ENCODE measurements at places on chromosomes 12 and 14.

DNA sequence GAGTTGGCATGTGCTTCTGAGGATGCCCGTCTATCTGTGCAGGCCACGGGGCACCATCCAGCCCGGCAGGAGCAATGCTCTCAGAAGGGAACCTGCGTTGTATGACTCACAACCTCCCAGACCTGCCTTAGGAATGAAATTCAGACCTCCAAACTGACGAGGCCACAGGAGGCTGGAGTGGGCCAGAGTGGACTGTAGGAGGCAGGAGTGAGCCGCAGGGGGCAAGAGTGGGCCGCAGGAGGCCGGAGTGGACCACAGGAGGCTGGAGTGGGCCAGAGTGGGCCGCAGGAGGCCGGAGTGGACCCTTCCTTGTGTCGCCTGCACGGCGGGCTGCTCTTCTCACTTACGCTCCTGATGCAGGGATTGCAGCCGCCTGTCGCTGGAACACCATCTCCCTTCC lies 11.1 kb upstream of the FBRSL1 start:
- DNase-seq: no peak

GRCh38 chr14:90287791-90288190 lies 31.4 kb downstream of the PSMC1 start:
- DNase-seq: no peak

DNA sequence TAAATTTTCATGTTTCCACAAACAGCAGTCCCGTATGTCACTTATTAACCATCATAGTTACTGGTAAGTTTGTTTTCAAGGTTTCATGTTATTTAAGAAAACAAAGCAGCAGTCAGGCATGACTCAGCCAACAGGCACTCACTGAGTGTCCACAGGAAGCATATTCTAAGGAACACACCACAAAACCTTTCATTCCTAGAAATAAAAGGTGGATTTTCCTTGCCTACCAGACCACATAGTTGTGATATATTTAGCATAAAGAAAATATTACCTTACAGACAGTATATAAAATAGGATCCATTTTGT lies 143.3 kb upstream of the AVPR1A start:
- no peak for DNase-seq

DNA sequence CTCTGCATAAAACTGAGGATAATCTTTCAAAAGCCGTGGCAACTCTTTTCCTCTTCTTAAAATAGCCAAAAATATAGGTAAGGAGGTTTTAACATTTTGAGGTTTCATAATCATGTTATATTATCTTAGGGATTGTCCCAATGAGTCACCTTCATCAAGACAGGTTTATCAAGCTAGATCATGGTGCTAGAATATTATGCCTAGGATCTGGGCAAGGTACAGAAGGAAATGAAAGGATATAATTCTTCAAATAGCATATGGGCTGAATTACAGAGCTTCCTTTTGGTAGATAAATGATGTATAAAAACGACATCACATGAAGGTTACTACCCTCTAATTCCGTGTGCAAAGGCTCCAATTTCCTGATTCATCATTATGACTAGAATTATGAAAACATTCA lies 28.6 kb upstream of the TBC1D15 start:
- no peak for DNase-seq

- no peak for DNase-seq
Observed at GRCh38 chr12:49831717-49832116, 3.5 kb upstream of the NCKAP5L start.

GRCh38 chr12:6056406-6057240 lies 67.8 kb downstream of the VWF start:
- DNase-seq: peak; percentile 70

- no peak for DNase-seq
Observed at GRCh38 chr12:117394491-117394890, 33.1 kb upstream of the NOS1 start.

DNA sequence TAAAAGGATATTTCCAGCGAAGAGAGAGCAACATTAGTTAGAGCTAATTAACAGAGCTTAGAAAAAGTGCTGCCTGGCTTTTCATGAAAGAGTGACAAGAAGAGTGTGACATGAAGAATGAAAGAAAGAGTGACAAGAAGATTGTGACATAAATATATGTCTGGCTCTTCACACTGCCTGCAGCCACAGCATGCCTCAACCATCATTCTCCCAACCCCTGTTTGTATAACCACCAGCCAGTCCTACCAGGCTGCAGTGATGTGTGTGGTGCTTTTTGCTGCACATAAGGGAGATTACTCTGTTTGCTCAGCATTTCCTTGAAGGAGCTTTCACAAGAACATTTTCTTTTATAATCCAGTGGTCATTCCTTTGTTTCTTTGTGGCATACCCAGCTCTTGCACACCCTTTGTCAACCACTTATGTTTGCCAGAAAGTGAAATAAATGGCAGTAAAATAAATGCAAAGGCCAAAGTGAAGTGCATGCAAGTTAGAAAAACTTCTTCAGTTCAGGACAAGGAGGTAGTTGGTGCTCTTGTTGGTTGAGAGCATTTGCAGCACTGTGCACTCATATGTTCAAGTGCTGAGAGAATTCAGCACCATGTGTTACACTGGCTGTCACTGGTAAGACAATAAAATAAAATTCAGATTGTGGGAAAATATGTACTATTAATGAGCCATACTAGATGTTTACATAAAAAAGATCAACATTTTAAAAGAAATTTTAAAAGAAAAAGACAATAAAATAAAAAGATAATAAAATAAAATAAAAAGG lies 50.6 kb downstream of the KIF21A start:
- DNase-seq: no peak

DNA sequence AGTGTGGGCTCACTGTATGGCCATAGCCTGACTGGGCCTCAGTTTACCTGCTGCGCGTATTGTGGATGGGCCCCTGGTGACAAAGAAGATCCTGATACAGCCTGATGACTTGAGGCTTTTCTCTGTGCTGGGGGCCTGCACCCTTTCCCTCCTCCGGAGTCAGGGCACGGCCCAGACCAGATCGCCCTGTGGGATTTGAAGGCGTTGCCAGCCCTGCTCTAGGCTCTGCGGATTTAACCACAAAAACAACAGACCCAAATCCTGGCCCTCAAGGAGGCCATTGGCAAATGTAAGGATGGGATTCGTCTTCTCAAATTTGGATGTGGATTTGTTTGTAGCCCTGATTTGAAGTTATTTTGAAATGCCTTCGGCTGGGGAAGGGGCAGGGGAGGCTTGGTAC lies 195.8 kb downstream of the TSPAN9 start:
- no peak for DNase-seq

DNA sequence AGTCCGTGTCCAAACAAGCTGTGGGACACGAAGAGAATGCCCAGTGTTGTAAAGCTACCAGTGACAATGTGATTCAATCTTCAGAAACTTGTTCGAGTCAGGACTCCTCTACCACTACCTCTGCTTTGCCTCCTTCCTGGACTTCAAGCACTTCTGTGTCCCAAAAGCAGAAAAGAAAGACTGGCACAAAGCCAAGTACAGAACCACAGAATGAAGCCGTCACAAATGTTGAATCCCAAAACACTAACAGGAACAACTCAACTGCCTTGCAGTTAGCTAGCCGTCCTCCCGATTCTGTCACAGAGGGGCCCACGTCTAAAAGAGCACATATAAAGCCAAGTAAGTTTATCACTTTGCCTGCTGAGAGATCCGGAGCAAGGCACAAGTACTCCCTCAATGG lies 284.9 kb downstream of the LRFN5 start:
- no peak for DNase-seq

DNA sequence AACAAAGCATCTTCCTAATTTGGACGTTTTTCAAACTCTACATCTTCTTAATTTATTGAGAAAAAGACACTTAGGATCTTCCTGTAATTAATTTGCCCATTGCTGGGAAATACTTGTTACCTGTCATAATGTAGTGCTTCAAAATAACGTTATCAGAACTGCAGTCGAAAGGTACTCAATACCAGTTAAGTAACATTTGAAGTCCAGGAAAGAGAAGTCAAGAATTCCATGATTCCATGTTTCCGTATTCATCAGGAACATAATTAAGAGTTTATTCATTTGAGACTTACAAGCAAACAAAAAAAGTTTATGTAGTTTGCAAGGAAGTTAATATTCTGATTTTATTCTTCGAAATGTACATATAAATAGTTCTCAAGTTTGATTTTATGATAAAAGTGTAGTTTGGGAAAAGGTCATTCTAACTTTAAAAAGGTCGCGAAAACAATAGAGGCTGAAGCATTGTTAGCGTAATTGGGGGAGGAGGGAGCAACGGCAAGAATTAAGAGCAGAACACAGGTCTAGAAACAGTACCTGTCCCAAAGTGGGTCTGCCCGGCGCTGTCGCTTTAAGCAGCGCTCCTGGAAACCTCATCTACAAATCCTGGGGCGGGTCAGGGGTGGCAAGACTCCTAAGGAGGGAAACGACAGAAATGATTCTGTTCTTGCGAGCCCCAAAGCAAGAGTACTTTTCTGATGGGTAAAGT lies 1.2 kb upstream of the KCNMB4 start:
- peak; percentile 23 for DNase-seq

DNA sequence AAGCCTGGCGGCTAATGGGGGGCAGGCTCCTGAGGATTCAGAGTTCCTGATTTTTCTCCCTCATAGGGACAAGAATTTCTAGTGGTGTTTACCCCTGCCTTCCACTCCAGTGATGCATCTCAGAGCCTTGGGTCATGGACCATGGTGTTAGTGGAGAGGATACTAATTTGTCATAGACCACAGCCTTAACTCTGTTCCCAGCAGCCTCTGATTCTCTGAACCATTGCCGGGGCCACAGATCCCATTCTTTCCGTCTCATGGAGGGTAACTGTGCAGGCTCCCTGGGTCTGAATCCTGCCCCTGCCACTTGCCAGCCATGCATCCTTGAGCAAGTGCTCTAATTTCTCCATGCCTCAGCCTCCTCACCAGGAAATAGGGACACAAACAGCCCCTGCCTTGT lies 55.1 kb downstream of the RPH3A start:
- DNase-seq: no peak

GRCh38 chr14:34643361-34643760 lies 13.4 kb upstream of the SNX6 start:
- no peak for DNase-seq

DNA sequence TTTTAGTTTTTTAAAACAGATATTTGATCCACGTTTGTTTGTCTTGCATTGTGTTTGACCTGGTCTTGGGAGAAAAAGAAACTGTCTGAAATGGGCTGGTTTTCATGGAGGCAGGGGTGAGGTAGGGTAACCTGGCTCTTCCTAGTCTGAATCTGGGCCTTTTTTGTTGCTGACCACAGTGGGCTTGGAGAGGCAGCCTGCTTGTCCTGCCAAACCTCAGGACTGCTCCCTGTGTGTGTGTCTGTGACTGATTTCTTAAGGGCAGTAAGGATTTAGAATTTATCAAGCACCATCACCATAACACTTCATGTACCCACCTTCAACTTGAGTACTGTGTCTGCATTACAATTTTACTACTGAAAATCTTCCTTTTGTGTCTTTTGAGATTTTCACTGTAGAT lies 28.5 kb downstream of the DAAM1 start:
- no peak for DNase-seq

DNA sequence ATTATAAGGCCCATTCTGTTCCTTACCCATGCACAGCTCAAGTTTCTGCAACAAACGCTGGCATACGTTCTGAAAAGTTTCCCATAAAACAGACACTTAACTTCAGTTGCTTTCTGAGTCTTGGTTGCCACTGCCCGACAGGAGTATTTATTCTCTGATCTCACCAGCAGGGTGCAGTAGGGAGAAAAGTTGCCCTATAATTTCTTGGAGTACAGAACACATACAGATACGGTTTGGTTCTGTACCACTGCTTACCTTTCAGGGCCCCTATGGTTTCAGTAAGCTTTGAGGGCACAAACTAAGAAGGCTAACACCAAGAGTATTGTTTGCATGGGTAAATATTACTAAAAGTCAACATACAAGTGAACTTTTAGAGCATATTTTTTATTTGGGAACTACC lies 77.9 kb downstream of the SPATA7 start:
- no peak for DNase-seq

DNA sequence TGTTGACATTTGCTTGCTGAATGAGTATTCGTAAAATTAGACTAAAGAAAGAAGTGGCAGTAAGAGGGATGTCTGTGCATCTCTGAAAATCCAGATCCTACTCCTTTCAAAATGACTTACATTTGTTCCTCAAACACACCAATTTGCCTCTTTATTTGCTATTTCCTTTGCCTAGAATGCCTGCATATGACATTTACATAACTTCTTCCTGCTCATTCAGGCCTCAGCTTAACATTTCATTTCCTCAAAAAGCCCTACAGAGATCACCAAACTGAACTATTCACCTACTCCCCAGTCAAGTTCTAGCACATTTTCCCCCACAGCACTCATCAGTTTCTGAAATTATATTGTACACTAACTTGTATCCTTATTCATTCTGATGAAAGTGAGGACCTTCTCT lies 907.2 kb downstream of the LRFN5 start:
- no peak for DNase-seq

DNA sequence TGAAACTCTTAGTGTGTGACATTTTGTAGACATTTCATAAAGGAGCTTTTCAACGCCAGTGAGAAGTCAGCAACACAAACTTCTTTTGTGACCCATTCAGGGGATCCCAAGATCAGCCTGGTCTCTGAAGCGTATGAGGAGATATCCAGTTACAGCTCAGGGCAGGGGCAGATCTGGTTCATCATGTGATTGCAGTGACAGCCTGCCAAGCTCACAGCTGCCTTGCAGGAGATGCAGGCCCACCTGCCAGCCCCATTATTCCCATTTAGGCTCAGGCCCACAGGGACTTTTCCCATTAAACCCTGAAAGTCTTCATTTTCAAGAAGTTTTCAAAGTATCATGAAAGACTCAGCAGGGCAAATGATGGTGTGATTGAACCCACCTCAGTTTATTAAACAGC lies 38.3 kb downstream of the SRGAP1 start:
- peak; percentile 29 for DNase-seq

- DNase-seq: no peak
Observed at GRCh38 chr12:49930515-49931288, 19.8 kb upstream of the AQP2 start.

- DNase-seq: no peak
Observed at GRCh38 chr12:75945581-75945980, 86.0 kb downstream of the PHLDA1 start.

- peak; percentile 97 for DNase-seq
Observed at GRCh38 chr12:49018261-49019119, at the start of gene PRKAG1. Gene PRKAG1, minus strand, starts transcription at chr12:49018776. Its CDS starts 36 bp downstream, at chr12:49018740.

GRCh38 chr14:68460541-68460940 lies 332.3 kb downstream of the ZFP36L1 start:
- DNase-seq: no peak

DNA sequence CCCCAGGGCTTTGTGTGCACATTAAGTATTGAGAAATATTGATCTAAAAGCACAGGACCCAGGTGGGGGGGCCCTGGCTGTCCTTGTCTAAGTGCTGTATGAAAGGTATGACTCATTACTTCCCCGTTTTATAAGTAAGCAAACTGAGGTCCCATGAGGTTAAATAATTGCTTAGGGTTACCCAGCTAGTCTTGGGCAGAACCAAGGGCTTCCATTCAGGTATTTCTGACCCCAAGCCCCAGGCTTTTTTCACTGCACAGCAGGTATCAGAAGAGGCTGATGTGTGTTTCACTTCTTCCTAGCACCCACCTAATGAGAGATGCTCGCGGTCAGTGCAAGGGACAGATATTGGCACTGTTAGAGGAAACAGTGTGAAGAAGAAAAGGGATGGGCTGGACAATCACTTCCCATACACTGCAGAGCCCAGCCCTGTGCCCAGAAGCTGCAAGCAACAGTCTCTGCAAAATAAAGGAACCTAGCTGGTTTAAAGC lies 4.7 kb upstream of the TC2N start:
- no peak for DNase-seq

All from WTC11 (cell line).